ENCODE measurements at places on chromosomes 6 and 20.

GRCh38 chr20:62985444-62985778, 21.4 kb downstream of the BHLHE23 start:
- H3K27ac ChIP-seq = peak overlapping the region; percentile 98
- no peaks in the 10 kb centered on the region for H3K4me1 ChIP-seq
- H3K27me3 ChIP-seq = peaks cover 1% of the 10 kb centered on the region
- H3K4me3 ChIP-seq = no peak overlapping the region
- DNase-seq = no peak
- H3K36me3 ChIP-seq = no peaks in the 10 kb centered on the region

DNA sequence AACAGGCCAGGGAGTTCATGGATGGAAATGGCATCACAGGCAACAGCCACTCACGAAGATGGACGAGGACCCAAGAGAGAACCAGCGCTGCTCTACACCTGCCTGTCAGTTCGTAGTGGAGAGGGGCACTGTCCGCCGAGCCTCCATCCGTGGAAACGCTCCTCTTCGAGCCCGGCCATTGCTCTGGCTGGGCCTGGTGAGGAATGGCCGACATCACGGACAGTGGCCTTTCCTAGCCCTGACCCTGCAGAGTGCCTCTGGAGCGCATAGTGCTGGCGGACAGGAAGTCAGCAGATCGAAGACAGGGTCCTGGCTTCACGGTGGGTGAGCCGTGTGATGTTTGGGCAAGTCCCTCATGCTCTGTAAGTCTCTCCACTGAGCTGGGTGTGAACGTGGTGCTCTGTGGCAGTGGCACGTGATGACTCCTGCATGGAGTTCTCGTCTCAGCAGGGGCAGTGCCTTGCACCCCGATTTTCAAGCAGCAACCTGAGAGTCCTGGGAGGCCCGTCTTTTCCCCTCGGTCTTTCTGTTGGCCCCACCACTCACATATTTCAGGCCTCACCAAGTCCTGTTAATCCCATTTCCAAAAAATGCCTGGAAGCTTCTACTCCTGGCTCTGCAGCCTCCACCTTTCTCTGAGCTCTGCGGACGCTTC, 214.4 kb downstream of the ERMARD start:
- no peak overlapping the region for H3K4me3 ChIP-seq
- no peak overlapping the region for H3K27ac ChIP-seq
- H3K36me3 ChIP-seq = no peaks in the 10 kb centered on the region
- H3K27me3 ChIP-seq = peaks cover 16% of the 10 kb centered on the region
- H3K4me1 ChIP-seq = no peaks in the 10 kb centered on the region
- peak; percentile 26 for DNase-seq

- no peak for DNase-seq
- no peaks in the 10 kb centered on the region for H3K4me1 ChIP-seq
- H3K4me3 ChIP-seq = no peak overlapping the region
- H3K36me3 ChIP-seq = no peaks in the 10 kb centered on the region
Observed at GRCh38 chr20:59446376-59446775, 146.0 kb downstream of the EDN3 start.

DNA sequence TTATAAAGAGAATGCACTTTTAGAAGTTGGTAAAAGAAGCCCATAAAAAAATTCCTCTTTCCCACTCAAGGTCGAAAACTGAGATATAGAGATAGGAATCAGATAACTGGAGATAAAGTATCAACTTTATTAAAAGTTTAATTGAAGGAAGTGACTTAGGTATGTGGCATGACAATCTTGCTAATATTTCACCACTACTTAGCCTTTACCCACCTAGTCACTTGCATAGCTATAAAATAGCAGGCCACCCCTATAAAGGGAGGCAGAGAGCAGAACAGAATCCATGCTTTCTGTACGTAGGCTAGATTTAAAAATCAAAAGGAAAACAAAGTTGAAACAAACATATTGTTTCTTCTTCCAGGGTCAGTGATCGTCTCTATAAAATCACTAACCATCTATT, 13.2 kb upstream of the TBC1D32 start:
- H3K27me3 ChIP-seq = no peaks in the 10 kb centered on the region
- no peak overlapping the region for H3K27ac ChIP-seq
- H3K4me3 ChIP-seq = no peak overlapping the region
- DNase-seq = no peak

DNA sequence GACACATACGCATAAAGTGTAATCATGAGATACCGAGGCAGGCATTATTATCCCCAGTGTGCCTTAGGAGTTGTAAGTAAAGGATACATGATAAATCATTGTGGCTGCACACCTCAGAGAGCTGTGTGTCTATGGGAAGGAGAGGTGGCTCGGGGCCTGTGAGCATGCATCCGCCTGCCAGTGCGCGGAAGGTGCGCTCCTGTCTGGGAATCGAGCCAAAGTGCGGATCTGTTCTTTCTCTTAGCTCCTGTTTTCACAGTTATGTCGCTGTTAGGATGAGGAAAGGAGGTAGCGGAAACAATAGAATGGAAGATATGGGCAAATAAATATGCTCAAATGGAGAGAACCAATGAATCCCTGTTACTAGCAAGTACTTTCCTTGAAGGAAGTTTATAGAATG, 98.0 kb downstream of the ANKRD6 start:
- no peaks in the 10 kb centered on the region for H3K4me1 ChIP-seq
- peaks cover 73% of the 10 kb centered on the region for H3K36me3 ChIP-seq
- H3K4me3 ChIP-seq = no peak overlapping the region
- H3K27me3 ChIP-seq = no peaks in the 10 kb centered on the region

DNA sequence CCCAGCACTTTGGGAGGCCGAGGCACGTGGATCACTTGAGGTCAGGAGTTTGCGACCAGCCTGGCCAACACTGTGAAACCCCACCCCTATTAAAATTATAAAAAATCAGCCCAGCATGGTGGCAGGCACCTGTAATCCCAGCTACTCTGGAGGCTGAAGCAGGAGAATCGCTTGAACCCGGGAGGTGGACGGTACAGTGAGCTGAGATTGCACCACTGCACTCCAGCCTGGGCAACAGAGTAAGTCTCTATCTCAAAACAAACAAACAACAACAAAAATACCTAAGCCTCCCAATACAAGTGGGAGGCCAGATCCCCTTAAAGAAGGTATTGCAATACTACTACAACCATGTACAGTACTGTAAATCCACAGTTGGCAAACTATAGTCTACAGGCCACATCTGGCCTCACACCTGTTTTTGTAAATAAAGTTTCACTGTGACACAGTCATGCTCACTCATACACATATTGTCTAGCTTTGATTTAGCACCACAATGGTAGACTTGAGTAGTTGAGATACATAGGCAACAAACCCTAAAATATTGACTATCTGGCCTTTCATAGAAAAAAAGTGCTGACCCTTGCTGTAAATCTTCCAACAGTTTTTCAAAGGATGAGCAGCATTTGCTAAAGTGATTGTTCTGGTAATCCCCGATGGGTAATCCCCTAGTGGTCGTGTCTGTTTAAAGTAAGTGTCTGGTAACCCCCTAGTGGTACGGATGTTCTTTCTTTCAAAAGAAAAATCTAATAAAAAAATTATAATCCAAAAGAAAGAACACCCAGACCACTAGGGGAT, 202.0 kb downstream of the RNGTT start:
- H3K27me3 ChIP-seq = no peaks in the 10 kb centered on the region
- DNase-seq = no peak
- peaks cover 3% of the 10 kb centered on the region for H3K4me1 ChIP-seq
- H3K4me3 ChIP-seq = no peak overlapping the region

GRCh38 chr20:4813863-4814695, 92.4 kb downstream of the PRND start:
- peaks cover 4% of the 10 kb centered on the region for H3K4me1 ChIP-seq
- no peaks in the 10 kb centered on the region for H3K27me3 ChIP-seq
- no peaks in the 10 kb centered on the region for H3K36me3 ChIP-seq
- DNase-seq = peak; percentile 32

DNA sequence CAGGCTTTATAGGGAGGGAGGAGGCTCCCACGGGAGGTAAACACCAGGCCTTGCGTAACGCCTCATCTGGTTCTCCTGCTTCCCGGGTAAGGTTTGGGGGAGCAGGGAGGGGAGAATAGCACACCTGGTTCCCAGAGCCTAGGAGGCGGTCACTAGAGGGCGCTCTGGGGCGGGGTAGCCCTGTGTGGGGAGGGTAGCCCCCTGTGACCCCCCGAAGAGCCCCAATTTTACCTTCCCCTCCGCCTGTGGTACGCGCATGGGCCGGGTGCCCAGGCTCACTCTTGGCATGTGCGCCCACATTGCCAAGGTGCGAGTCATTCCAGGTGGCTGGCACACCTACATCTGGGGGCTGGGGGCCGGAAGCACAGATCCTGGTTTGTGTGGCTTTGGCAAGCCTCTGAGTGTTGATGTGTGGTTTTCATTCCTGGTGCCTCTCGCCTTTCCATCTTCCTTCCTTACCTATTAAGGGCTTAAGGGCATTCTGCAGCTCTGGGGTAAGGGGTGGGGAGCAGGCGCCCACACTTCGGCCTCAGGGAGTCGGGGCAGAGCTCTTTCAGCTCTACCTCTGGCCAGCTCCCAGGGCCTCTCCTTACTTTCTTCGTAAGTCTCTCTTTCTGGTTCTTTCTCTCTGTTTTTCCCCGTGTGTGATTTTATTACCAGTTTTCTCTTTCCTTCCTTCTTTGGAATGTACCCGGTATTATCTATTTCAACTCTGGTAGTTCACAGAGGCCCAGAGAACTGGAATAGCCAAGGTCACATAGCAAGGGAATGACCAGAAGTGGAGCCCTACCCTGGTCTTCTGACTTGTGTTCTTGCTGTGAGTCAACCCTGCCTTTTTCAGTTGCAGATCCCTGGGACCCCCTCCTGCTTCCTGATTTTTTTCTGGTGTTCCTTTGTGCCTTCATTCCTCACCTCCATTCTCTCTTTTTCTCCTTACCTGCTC, 492 bp upstream of the RNF39 start:
- H3K36me3 ChIP-seq = no peaks in the 10 kb centered on the region
- peaks cover 93% of the 10 kb centered on the region for H3K27me3 ChIP-seq
- peak overlapping the region; percentile 63 for H3K4me3 ChIP-seq
- peak; percentile 82 for DNase-seq

DNA sequence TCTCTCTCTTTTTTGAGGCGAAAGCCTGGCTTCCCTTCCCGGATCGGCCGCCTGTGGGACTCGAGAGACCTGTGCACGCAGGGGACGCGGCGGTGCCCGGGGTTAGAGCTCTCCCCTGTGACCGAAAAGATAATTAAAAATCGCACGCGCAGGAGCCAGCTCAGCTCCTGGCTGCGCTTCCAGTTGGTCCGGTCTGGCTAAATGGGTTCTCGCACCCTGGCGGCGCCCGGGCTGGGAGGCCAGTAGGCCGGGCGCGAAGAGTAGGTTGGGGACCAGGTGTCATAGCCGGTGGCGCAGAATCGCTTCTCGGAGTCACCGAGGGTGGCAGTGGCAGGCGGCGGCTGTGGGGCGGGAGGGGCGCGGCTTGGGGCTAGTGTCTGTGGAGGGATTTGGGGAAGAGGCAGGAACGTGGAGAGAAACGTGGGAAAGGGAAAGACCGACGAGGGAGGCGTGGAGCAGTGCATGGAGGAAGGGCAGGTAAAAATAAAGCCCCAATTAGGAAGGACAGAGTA, 41.9 kb upstream of the SUPT3H start:
- H3K27me3 ChIP-seq = peaks cover 95% of the 10 kb centered on the region
- peak overlapping the region; percentile 81 for H3K4me3 ChIP-seq
- H3K4me1 ChIP-seq = no peaks in the 10 kb centered on the region
- no peaks in the 10 kb centered on the region for H3K36me3 ChIP-seq

DNA sequence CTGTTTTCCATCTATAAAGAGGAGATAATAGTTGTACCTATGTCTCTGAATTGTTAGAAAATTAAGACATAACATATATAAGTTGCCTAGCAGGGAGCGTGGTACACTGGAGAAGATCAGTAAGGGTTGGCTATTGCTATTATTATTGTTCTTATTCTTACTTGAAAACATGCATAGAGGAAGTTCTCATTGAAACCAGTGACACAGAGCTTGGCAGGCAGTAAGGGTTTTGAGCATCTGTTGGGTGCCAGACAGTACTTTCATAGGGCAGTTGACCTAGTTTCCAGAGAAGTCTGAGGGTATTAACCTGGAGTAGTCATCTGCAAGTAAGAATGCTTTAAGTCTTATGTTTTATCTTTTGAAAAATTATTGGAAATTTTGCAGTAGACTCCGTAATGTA, 13.3 kb upstream of the SGK1 start:
- H3K27ac ChIP-seq = no peak overlapping the region
- no peaks in the 10 kb centered on the region for H3K36me3 ChIP-seq
- H3K27me3 ChIP-seq = peaks cover 47% of the 10 kb centered on the region
- no peak for DNase-seq
- H3K4me1 ChIP-seq = no peaks in the 10 kb centered on the region

All from endodermal cell (in vitro differentiated cells).